NCI-H2081 (cell line): ENCODE measurements at places on chromosomes 1 and 21.
A peak's percentile ranks its signal among the peaks of the same experiment; 100 is the strongest.

- peak; percentile 69 for DNase-seq
Measured at GRCh38 chr1:72283022-72283306, 625 bp upstream of the NEGR1 start.

DNA sequence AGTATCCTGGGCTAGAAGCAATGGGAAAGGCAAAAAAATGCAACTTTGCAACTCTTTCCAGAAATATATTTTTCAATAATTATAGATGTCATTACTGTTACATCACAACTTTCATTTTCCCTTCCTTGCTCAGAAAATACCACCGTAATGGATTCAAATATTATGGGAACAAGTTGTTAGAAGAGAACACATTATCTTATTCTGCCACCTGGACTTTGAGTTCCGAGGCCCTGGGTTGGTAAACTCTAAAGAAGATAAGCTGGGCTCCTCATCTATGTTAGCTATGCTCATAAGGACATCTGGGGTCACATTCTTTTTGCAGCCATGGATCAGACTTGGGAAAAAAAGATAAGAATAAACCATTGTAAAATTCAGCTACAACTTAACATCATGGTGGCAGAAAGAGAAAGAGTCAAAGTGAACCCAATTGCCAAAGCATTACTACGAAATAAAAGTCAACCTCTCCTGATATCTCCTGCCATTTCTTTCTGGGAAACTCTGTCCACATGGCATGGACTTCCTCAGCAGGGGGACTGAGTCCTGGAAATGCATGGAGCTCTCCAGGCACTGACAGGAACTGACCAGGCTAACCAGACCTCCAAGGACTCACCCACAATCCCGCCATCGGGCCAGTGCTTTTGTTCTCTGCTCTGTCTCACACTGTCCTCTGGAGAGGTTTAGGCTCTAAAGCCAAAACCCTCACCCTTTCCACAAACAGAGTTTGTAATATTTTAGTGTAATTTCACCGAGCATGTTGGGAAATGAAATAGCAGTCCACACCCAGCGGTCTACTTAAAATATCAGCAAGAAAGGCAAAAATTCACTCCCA is 499.1 kb upstream of the RUNX1 start:
- DNase-seq = no peak

DNA sequence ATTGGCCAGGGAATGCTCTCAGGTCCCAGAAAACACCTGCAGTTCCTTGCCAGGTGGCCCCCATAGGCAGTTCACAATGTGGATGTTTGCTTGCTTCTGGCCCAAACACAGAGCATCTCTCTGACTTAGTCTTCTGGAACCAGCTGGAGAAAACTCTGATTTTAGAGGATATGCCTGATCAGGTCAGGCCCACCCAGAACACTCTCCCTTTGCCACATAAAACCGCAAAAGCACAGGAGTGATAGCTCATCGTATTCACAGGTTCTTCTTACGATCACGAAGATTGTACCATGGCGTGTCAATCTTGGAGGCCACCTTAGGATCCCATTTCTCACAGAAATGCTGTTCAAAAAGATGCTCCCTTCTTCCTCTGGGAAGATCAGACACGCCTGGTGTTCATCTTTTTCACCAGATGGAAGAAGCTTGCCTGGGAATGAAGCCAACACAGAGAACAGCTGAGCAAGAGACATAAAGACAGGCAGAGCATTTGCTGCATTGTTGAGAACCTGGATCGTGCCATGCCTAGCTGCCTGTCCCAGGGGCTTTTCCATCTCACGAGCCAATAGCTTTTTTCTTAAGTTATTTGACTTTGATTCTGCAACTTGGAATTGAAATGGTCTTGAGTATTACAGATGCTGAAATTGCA is 11.6 kb upstream of the CD247 start:
- no peak for DNase-seq

DNA sequence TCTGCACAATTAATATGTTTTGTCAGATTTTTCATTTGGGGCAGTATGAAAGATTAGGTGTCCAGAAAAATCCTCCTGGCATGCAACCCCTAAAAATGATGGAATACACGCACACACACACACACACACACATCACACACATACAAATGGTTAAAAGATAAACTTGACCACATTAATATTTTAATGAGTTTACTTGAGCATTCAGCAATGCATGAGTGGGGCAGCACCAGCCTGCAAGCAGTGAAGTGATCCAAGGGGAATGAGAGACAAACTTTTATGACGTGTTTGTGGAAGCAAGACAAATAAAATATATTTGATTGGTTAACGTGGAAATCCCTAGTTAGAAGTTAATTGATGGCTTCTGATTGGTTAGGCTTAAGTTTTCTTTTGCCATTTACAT is 29.1 kb upstream of the SOAT1 start:
- DNase-seq = no peak

DNA sequence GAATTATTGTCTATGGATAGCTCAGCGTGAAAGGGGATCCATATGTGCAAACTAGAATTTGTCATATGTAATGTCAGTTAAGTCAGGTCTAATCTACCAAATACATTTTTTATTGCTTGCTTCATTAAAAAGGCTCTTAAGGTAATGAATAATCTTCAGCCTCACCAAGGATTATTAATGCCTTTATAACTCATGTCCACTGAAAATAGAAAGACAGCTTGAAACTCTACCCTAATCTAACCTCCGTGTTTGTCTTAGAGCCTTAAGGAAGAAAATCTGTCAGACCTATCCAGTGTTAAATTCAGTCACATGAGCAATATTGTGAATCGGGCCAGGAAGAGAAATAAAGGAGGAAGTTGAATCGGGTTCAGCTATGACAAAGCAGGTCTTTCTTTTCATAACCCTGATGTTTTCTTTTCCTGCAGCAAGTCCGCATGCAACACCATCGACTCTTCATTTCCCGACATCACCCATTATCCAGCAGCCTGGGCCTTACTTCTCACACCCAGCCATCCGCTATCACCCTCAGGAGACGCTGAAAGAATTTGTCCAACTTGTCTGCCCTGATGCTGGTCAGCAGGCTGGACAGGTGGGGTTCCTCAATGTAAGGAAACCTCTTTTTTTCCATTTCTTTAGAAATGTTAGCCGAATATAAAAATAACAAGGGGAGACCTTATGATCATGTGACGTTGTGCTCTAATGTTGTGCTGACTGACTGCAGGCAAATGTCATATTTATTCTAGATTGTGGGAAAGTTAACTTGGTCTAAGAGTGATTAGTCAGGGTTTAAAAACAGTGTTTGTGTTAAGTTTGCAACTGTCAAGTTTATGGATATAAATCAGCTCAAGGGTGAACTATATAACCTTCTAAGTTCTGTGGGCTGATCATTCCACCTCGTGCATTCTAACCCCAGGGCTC is 321.0 kb downstream of the TM2D1 start:
- no peak for DNase-seq

DNA sequence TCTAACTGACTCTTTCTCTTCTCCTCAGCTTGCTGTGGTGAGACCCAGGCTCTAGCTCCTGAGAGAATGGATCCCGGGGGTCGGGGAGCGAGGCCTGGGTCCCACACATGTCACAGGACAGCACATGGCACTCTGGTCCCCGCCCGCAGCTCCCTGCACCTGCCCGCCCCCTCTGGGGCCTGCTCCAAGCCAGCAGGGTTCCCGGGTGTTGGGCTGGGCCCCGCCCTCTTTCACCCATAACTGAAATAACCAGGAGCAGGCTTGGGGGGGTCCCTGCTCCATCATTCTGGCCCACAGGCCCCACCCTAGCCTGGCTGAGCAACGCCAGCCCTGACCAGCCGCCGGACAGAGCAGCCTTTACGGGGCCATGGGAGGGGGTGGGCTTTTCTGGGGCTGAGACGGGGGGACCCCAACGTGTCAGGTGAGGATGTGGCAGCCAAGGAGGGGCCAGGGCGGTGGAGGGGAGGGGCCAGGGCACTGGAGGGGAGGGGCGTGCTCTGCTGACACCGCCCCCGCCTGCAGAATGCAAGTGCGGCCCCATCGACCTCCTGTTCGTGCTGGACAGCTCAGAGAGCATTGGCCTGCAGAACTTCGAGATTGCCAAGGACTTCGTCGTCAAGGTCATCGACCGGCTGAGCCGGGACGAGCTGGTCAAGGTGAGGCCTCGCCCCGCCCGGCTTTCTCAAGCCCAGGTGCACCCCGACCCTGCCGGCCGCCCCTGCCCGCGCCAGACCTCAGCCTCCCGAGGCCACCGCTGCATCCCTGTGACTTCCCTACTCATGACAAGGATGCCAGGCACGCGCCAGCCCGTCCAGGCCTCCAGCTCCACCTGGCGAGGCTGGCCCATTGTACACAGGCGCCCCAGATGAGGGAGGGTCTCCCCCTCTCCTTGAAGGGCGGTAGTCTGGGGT is 19.4 kb downstream of the COL6A1 start:
- no peak for DNase-seq

DNA sequence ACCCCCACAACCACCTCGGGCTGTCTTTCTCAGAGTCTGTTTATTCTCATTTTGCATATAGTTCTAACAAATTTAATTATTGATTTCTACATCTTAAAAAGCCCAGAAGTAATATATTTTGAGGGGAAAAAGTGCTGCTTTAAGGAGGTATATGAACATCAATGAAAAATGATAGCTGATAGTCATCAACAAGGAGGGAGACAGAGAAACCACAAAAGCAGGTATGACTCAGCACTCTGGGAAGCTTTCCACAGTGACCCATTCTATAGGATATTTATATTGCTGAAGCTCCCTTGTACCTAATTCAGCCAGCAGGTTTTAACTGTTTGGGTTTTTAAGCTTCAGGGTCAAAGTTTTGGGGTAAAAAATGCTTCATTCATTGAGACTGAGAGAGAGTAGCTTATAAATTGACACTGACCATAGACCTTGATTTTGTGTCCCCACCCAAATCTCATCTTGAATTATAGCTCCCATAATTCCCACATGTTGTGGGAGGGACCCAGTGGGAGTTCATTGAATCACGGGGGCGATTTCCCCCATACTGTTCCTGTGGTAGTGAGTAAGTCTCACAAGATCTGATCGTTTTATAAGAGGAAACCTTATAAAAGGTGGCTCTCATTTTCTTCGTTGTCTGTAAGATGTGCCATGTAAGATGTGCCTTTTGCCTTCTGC is 27.4 kb downstream of the VANGL1 start:
- no peak for DNase-seq

- no peak for DNase-seq
Measured at GRCh38 chr1:89149229-89149628, 23.3 kb upstream of the GBP2 start.

DNA sequence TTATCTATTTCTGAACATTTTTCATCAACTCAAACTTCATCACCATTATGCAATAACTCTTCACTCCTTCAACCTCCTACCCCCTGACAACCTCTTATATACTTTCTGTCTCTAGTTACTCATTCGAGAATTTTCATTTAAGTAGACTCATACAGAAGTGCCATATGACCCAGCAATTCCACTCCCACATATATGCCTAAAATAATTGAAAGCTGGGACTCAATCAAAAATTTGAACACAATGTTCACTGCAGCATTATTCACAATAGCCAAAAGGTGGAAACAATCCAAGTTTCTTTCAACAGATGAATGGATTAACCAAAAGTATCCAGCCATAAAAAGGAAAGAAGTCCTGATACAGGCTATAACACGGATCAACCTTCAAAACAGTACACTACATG is 24.1 kb downstream of the COL11A1 start:
- DNase-seq = no peak

GRCh38 chr1:909861-910310 is 13.8 kb upstream of the SAMD11 start:
- DNase-seq = no peak

GRCh38 chr21:25161571-25161970 is 445.7 kb downstream of the MRPL39 start:
- no peak for DNase-seq

DNA sequence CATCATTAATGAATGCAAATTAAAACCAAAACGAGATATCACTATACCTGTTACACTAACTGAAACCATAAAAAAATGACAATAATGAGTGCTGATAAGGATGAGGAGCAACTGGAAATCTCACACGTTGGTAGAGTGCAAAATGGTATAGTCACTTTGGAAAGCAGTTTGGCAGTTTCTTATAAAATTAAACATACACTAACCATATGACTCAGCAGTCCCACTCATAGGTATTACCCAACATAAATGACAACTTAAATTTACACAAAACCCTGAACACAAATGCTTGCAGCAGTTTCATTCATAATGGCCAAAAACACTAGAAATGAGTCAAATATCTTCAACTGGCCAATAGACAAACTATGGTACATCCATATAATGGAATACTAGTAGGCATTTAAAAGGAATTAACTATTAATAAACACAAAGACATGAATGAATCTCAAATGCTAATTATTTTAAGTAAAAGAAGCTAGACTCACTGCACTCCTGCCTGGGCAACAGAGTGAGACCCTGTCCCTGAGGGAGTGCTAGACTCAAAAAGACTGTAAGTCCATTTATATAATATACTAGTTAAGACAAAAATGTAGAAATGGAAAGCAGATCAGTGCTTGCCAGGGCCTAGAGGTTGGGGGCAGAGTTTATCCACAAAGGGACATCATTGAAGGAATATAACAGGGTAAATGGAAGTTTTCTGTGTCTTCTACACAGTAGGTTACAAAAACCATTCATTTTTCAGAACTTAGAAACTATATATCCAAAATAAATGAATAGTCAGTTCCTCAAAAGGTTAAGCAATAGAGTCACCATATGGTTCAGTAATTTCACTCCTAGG is 77.4 kb downstream of the EIF4G3 start:
- no peak for DNase-seq
